CD4-positive, alpha-beta T cell treated with Interleukin-15 for 4 hours (primary cell): ENCODE measurements at places on chromosomes 2 and 18.
A peak's percentile ranks its signal among the peaks of the same experiment; 100 is the strongest.

DNA sequence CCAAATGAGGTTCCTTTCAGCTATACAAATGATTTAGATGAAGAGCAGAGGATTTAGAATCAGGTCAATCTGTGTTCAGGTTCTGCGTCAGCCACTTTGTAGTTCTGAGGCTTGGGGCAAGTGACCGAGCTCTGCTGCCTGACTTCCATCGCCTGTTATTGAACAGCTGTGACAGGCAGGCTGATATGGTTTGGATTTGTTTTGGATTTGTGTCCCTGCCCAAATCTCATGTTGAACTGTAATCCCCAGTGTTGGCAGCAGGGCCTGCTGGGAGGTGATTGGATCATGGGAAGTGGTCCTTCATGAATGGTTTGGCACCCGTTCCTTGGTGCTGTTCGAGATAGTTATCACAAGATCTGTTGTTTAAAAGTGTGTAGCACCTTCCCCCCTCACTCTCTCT lies 18.6 kb downstream of the TYMS start:
- DNase-seq = no peak

DNA sequence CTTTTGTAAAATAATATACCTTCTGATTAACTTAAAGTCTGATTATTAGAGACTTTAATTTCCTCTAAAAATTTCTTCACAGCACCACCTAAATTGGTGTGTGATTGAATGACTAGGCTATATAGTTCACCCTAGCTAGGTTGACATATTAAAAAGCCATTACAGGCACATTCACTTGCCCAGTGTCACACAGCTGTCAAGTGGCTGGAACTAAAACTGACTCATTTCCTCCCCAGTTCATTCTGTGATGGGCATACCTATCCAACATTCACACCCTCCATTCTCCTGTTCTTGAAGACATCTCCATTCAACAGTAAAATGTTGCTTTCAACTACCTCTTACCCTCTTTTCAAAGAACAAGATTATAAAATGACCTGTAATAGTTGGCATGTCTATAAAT lies 334.5 kb downstream of the ARHGAP15 start:
- DNase-seq = no peak

DNA sequence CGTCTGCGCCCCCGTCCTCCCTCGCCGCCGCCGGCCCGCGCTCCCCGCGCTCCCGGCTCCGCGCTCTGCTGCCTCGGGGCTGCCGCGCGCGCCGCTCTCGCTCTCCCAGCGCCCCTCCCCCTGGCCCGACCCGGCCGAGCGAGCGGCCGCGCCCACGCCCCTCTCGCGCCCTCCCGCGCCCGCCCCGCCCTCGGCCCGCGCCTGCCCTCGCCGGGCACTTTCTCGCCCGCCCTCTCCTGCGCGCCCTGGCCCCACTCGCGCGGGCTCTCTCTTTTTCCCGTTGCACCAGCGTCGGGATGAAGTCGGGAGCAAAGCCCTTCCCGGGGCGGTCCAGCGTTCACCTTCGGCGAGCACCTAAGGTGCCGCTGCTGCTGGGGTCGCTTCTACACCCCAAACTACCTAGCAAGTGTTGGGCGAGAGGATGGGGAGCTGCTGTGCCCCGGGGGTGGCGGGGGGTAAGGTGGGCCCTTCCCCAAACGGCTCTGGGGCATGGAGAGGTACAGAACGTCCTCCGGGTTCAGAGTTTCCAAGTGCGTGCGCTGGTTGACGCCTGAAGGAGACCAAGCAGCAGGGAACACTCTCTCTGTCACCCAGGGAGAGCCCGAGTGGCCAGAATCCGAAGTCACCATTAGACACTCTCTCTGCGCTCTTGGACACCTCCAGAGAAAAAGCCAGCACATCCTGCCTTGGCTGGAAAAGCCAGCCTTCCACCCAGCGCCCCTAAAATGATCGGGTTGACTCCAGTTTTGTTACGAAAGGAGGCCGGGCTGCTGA lies at the start of gene COLEC12:
Gene COLEC12 (minus strand): TSS at position 70 of the 774 bp plus-strand sequence. CDS start 187 bp downstream, outside the sequence.
- no peak for DNase-seq

GRCh38 chr18:64379662-64380061 lies 230.8 kb upstream of the LINC00305 start:
- no peak for DNase-seq

DNA sequence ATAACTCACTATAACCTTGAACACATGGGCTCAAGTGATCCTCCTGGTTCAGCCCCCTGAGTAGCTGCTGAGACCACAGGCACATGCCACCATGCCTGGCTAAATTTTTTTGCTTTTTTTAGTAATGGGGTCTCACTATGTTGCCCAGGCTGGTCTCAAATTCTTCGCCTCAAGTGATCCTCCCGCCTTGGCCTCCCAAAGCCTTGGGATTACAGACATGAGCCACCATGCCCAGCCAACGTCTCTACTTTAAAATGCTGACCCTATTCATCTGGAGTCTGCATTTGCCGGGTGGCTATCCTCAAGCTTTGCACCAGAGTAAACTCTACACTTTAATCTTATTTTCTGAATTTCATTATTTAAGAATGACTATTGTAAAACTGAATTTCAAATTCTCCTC lies 37.6 kb upstream of the RALBP1 start:
- no peak for DNase-seq

GRCh38 chr18:3598581-3598980 lies 148.6 kb downstream of the TGIF1 start:
- no peak for DNase-seq

DNA sequence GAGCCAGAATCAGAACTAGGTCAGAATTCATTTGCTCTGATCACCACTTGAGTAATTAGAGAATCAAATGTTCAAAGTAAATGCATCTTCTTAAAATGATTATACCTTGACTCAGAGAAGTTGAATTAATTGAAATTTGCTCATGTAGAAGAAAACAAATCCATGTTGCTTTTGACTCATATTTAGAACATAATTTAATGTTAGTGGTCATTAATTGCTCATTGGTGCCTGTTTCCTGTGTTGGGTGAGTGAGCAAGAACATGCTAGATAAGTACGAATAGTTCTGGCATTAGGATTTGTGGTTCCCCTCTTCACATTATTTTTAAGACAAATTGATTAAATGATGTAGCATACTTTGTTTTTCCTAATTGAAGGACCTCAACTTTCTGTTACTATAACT lies 19.0 kb downstream of the ACVR2A start:
- DNase-seq = no peak

- peak; percentile 31 for DNase-seq
These were observed 41.6 kb upstream of the ACYP2 start for GRCh38 chr2:54073796-54074195.

GRCh38 chr2:105237045-105237765 lies 4.3 kb upstream of the GPR45 start:
- DNase-seq = no peak

DNA sequence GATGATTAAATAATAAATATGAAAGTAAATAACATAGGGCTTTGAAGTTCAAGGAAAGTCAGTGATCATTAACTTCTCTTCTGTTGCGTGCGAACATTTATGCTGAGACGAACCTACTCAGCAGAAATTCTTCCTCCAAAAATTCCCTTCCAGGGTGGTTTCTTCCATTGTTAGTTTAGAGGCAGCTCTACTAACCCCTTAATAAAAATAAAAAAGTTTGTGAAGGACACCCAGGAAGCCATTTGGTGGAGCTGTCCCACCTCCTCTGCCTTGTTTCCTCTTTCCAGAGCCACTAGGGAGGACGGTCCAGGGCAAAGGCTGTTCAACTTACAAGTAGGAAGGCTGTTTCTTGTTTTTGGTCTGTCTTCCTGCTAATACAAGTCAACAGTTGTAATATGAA lies 2.1 kb upstream of the SMAD2 start:
- DNase-seq = no peak

DNA sequence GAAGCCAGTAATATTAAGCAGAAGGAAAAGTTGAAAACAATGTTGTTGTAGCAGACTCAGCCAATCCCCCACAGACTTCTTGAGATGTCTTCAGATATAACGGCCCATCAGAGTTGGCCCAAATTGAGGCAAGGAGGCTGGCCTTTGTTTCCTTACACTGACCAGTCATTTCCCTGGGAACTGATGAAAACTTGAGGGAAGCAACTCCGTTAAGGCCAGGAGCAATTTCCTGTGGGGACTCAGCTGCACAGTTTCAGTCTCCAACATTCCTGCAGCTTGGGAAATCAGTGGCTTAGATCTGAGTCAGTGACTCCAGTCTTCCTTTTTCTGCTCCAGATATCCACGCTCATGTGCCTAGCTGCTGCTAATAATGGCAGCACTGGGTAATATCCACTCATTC lies 75.7 kb downstream of the FTCDNL1 start:
- DNase-seq = no peak

GRCh38 chr2:200172944-200173581 lies 133.4 kb upstream of the SPATS2L start:
- no peak for DNase-seq
